Cerebellum (tissue), 4 donors: ENCODE measurements at places on chromosomes 12 and 14.

- DNase-seq: no peak
These were observed 103.2 kb upstream of the MDGA2 start for GRCh38 chr14:47778631-47779030.

DNA sequence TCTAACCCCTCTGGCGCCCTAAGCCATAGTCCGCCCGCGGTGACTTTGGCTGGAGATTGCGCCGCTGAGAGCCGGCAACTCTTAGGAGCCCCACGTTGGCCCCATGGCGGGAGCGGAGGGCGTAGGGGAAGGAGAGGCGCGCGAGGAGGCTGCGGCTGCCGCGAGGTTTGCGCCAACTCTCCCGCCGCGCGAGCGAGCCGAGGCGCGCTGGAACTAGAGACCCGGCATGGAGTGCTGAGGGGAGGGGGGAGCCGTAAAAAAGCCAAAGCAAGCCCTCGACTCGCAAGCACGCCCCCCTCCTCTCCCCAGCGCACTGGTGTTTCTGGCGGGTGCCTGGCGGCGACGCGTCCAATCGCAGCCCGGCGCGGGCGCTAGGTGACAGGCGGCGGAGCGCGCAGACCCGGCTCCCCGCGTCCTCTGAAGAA, at the start of gene SYT10:
Gene SYT10 (minus strand): TSS at position 233 of the 425 bp plus-strand sequence. CDS start 297 bp downstream, outside the sequence.
- no peak for DNase-seq

DNA sequence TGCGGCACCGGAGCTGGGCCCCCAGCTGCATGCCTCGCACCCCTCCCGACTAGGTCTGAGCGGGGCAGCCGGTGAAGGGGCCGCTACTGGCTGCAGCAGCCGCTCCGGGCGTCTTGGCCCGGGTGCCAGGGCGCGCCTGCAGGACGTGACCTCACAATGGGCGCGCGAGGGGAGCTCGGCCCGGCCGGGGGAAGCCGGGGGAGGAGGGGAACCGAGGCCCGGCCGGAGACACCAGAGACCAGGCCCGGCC, 353 bp downstream of the BAG5 start:
- no peak for DNase-seq

DNA sequence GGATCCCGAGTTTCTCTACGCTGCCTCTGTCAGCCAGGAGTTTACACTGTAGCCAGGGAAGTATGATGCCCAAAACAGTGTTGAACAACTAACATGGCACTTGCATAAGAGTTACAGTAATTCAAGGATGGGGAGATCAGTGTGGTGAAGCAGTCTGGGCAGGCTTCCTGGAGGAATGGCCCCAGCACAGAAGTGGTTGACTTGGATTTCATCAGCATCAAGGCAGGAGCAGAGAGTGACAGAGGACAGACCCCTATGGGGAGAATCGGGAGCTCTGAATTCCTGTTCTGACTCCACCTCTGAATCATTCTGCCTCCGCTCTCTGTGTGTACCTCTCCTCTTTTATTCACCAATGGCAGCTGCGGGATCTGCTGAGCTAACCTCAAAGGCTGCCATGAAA, 124.5 kb downstream of the KCNA5 start:
- no peak for DNase-seq

DNA sequence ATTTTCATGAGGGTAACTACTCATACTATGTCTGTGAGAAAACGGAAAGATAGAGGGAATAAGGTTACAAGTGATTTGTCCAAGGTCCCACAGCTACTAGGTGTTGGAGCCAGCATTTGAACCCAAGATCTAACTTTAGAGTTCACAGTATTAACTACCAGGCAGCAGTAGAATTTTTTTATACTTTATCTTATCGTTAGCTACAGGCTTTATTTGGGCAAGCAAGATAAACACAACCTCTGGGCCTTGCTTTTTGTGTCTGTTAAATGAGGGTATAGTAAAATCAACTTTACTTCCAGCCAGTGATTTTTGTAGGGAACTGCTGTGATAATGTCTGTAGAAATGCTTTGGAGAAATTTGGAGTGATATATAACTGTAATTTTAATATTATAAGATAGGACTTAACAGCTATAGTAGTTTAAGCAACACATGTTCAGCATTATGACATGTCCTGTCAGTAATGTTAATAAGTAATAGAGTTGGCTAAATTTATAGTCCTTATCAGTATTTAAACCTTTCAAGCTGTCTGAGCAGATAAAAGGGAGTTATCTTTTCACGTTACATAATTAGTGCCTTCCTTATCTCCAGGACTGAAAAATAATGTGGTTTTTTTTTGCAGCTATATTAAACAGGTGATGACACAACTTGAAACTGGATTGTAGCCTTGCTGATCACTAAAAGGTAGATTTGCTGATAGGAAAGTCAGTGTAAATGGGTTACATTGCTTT, 12.8 kb downstream of the LEMD3 start:
- no peak for DNase-seq

DNA sequence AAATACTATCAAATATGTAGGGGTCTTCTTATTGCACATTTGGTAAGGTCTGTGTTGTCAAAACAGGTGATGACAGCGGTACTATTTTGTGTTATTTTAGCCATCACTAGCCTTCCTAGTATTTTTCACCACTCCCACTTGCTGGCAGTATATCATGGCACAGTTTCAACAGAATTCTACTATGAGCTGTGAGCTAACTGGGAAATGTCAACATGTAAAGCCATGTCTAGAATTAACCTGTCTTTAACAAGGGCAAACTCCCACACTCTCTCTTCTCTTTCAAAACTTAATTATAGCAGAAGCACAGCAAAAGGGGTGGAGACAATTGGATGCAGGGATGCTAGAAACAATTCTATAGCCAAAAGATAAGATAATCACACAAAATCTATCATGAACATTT, 253.4 kb downstream of the PAX9 start:
- DNase-seq: no peak

DNA sequence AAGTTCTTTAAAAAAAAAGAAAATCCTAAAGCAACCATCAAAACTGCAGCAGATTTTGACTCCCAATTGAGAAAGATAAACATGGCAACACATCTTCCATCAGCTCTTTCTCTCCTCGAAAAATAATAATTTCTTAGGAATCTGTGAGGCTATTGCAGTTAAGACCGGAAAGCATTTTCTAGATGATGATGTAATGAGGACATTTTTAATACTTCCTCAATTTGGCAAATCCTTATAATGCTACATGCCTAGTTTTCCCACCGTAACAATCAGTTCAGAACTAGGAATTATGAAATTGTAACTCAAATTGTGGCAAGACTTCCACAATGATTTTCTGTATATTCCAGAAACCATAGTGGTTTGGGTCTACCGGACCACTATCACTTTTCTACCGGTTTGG, 180.9 kb upstream of the PDE3A start:
- DNase-seq: no peak

- no peak for DNase-seq
These were observed 122.1 kb upstream of the ARHGAP5 start for GRCh38 chr14:31954991-31955390.

DNA sequence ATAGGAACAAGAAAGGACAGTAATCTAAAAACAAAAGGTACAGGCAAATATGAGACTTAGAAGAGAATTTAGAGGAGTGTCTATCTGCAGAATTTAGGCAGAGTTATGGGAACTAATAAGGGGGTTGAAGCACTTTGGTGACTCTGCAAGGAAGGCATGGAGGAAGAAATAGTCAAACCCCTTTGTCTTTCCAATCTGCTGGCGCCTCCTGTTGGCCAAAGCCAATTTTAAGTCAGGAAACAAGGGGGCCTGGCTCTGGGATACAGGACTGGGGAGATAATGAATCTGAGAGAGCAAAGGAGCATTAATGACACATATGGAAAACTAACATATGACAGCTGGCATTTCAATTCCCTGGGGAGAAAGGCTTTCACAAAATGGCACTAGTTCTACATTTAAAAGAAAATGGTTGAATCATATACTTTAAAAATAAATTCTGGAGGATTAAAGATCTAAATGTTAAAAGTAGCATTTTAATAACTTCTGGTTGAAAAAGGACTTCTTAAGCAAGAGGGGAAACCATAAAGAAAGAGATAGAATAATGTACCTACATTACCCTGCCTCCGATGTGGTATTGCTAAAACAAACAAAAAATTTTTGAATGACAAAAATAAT, 48.5 kb upstream of the CSRP2 start:
- DNase-seq: no peak

DNA sequence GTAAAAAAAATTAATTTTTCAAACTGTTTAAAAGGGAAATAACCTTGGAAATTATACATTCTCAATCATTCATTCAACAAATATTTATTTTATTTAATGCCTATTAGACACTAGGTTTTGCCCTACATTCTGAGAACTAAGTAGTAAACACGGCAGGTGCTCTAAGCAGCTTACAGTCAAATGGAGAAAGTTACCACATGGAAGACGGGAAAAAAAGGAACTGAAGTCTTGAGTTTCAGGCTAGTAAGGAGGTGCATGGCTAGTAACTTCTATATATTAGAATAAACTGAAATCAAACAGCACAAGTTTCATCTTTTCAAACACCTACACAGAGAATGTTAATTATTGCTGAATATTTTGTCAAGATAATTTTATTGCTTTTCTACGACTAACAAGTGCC, 52.9 kb downstream of the C12orf42 start:
- DNase-seq: no peak

DNA sequence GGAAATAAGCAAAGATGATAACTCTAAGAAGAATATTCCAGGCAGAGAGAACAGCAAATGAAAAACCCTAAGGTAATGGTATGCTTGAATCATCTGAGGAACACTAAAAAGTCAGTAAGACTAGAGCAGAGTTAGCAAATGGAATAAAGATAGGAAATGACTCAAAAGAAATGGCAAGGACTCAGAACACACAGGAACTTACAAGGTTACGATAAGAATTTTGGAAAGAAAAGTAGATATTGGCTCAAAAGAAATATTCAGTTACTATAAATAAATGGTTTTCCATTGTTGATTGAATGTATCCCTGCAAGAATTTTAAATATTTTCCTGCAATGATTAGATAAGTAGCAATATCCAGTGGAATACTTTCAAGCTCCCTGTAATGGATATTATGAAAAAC, 705.8 kb downstream of the C12orf50 start:
- DNase-seq: no peak

DNA sequence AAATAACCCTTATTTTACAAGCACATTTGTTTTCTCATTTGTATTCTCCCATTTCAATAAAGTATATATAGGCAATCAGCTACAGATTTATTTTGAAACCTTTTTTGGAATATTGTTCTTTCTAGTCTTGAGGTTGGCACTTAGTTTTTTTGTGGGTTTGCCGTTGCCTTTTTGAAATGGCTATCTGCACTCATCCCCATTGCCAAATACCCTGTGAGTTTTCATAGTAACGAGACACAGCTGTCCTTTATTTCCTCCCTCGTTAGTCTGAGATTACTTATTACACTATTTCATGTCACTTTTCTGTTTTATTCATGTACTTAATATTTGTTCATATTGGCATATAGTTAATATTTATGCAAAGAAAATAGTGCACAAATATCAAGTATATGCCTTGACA, 1104.0 kb downstream of the SLC6A15 start:
- no peak for DNase-seq

GRCh38 chr12:126588586-126589249, 1523.5 kb downstream of the AACS start:
- DNase-seq: no peak

DNA sequence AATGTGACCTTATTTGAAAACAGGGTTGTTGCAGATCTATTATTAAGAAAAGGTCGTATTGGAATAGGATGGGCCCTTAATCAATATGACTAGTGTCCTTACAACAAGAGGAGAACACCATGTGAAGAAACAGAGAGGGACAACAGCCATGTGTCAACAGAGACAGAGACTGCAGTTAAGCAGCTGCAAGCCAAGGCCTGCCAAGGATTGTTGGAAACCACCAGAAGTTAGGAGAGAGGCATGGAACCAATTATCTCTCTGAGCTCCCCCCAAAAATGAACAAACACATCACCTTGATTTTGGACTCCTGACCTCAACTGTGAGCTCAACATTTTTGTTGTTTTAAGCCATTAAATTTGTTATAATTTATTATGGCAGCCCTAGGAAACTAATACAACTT, 214.6 kb upstream of the PRKD1 start:
- no peak for DNase-seq

GRCh38 chr12:114903083-114903691, 219.2 kb upstream of the TBX3 start:
- no peak for DNase-seq

- no peak for DNase-seq
These were observed 9.1 kb downstream of the ADSS1 start for GRCh38 chr14:104732931-104733681.

DNA sequence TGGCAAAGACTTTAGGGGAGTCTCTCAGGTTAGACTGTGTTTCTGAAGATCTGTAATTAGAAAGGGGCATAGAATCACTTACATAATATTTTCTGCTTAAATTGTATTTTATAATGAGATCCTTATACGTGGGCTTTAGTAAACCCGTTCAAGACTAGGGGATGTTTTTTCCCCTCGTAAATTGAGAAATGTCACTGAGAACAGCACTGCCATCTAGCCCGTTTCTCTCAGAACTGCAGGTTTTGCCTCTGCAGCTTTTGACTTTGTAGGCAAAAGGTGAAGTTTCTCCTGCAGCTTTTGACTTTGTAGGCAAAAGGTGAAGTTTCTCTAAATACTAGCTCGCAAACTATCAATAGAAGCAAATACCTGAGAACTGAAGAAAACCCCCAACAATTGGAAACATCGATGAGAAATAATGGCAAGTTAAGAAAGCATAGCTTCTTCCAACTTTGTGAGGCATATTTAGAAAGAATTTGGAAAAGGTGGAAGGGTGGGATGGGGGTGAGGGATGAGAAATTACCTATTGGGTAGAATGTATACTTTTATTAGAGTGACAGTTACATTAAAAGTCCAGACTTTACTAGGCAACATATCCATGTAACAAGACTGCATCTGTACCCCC, 9.9 kb upstream of the ASPG start:
- no peak for DNase-seq

DNA sequence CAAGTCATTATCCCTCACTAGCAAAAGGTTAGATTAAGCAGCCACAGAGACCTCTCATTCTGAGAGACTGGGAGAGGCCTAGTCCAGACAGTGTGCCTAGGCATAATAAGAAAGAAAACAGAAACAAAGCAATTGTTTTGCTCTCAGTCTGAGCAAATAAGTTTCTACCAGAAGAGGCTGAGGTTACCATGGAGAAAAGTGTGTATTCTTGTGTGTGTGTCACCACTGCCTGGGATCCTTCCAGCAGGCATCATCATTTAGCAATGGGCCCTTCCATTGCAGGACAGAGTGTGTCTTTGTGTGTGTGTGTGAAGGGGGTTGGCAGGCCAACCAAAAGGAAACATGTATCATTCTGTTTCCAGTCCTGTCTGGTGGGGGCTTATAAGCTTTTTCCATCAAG, 3.7 kb downstream of the EFS start:
- no peak for DNase-seq

GRCh38 chr12:6280053-6280469, 30.4 kb upstream of the PLEKHG6 start:
- DNase-seq: no peak

- no peak for DNase-seq
These were observed 73.3 kb upstream of the PLEKHG7 start for GRCh38 chr12:92629349-92630065.

- DNase-seq: no peak
These were observed 8.5 kb downstream of the SEC23A start for GRCh38 chr14:39094515-39094914.

- DNase-seq: no peak
These were observed 37.4 kb downstream of the HSP90AA1 start for GRCh38 chr14:102049258-102050025.

- no peak for DNase-seq
These were observed 9.1 kb downstream of the TMEM233 start for GRCh38 chr12:119602734-119603094.
